ENCODE measurements at places on chromosomes 7 and 10.

GRCh38 chr7:56007891-56008290 lies 43.4 kb downstream of the PSPH start:
- DNase-seq, result no peak

- no peak for DNase-seq
Measured at GRCh38 chr7:130349911-130350782, 5.5 kb downstream of the CPA5 start.

DNA sequence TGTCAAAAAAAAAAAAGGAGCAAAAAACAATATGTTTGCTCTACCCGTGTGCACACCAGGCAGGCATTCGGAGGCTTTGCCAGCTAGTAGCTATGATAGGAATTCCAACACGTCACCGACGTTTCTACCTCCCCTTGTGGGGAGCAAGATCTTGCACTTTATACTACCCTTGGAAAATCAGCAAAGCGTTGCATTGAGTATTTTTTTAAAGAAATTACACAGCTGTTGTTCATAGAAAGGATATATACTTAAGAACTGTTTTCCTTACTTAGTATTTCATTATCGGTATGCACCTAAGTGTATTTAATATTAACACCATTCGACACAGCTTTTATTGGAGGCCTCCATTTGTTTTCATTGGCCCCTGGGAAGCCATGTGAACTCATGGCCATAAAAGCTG lies 159.9 kb upstream of the MGMT start:
- no peak for DNase-seq

GRCh38 chr10:6977398-6978186 lies 397.5 kb upstream of the PRKCQ start:
- no peak for DNase-seq

- no peak for DNase-seq
Measured at GRCh38 chr10:122515588-122516231, 44.8 kb upstream of the DMBT1 start.

- peak; percentile 61 for DNase-seq
Measured at GRCh38 chr7:108442039-108442568, 14.1 kb downstream of the NRCAM start.

DNA sequence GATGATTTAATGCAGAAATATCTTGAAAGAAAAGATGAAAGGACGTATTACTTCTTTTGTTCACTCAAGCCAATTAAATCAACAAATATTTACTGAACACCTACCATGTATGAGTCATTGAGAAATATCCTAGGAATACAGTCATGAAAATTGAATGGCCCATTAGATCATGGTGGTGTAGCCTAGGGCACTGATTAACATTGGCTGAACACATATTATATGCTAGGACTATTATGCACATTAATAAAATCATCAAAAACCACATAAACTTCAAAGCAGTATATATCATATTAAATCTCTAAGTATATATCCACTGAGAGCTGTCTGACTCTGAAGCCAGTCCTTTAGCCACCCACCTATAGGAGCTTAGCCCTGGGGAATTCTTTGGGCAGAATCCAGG lies 41.8 kb downstream of the FAM204A start:
- no peak for DNase-seq

DNA sequence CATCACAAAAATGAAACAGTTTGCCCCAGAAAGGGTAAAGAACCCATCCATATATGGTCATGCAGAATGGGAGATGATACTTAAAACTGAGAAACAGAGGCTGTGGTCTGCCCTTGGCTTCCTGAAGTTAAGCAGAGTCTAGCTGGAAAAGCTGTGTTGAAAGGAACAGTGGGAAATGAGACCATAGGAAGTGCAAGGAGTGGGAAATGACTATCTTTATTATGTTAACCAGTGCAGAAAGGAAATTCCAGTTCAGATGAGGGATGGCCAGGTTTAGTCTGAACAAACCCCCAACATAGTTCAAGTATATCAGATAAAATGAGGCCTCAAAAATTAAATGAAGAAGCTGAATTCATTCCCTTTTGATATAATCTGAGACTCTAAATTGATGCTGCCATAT lies 112.2 kb upstream of the TARP start:
- no peak for DNase-seq

DNA sequence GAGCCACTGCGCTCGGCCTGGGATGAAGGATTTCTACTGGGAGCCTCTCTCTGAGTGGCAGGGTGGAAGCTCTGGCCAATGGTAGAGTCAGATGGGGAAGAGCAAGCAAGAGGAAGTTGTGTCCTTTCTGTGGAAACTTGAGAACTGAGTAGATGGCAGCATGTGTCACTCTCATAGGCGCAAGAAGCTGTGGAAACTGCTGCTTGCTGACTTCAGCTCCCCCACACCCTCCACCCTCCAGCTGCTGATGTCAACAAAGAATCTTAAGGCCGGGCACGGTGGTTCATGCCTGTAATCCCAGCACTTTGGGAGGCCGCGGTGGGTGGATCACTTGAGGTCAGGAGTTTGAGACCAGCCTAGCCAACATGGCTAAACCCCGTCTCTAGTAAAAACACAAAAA lies 39.8 kb upstream of the SRGN start:
- DNase-seq, result no peak

DNA sequence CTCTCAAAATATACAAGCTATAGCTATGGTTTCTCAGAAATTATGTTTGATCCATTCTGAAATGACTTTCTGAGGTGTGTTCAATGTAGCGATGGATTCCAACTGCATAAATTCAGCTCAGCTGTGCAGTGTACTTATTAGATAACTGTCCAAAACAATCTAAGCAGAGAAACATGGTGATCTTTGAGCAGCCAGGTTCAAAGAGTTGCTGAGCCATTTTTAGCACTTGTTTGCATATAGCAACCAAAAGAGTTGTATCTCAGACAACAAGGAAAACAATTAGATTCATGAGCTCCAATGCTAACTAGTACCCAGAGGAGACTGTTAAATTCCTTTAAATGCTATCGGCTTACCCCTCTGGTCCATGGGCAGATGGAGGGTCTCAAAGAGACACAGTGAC lies 15.9 kb upstream of the KCNIP2 start:
- DNase-seq, result no peak

DNA sequence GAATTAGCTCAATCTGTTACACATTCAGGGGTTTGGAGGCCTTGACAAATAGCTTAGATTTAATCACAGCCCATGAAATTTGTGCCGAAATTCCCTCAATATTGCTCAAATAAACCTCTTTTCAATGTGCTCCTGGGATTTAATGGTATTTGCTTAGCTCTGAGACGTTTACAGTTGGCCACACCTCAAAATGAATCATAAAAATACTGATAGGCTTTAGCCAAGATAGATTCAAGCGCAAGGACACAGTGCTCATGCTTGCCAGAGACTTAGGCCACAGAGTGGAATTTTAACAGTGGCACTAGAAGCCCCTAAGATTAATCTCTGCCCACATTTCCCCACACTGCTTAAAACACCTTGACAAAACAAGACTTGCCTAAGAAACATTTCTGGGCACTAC lies 2.3 kb upstream of the SEMA3C start:
- DNase-seq, result no peak

DNA sequence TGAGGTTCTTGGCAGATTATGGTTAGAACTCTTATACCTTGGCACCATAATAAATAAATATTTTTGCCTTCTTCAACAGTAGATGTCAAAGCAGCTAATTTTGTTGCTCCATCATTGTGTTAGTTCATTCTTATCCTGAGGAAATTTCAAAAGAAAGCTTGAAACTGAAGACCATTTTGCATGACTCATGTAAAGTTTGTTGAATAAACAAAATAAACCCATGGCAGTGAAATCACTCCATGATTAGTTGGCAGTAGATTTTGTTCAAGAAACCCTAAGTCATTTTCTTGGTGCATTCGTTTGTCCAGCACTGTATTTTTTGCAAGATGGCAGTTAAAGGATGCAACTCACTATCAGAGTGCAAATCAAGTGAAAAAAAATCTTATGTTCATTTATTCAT lies 91.6 kb downstream of the HECW1 start:
- no peak for DNase-seq

GRCh38 chr7:29224726-29225125 lies 30.2 kb downstream of the CHN2 start:
- no peak for DNase-seq

DNA sequence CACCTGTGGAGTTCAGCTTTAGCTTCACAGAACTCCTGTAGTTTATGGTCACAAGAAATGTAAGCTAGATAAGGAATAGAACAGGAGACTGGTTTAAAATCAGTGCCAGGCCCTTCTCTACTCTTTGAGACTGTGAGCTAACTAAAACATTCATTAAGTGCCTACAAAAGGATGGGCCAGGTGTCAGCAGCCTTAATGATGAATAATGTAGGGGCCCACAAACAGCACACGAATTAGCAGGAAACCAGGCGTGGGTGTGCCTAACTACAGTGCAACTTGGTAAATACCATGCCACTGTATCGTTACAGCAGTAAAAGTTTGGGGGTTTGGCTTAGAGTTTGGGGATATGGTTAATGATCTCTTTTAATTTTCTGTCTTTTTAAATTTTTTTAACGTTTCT lies 6.1 kb upstream of the ABLIM1 start:
- no peak for DNase-seq

GRCh38 chr7:95297041-95297440 lies 27.3 kb downstream of the PON1 start:
- DNase-seq, result no peak

GRCh38 chr10:125001313-125002046 lies 59.6 kb downstream of the ZRANB1 start:
- no peak for DNase-seq

GRCh38 chr7:111749625-111750024 lies 187.3 kb upstream of the IMMP2L start:
- DNase-seq, result no peak

GRCh38 chr10:73848821-73849489 lies 25.4 kb downstream of the CAMK2G start:
- DNase-seq, result peak; percentile 42

DNA sequence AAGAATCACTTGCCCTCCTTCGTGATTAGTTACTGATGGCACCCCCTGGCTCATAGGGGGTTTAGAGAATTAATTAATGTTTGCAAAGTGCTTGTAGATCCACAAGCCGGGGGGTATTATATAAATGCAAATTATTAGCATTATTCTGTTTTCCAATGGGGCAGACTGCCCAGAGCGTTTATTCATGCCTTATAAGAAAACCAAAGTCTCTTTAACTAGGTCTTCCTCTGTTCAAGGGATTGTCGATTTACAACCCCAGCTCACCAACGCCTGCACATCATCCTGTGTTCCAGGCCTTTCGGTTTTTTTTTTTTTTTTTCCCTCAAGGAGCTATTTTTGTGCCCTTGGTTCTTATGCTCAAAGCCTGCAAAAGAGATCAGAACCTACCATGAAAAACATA lies 630.7 kb downstream of the PARD3 start:
- DNase-seq, result no peak

GRCh38 chr7:159000859-159001435 lies 143.7 kb downstream of the VIPR2 start:
- DNase-seq, result no peak

DNA sequence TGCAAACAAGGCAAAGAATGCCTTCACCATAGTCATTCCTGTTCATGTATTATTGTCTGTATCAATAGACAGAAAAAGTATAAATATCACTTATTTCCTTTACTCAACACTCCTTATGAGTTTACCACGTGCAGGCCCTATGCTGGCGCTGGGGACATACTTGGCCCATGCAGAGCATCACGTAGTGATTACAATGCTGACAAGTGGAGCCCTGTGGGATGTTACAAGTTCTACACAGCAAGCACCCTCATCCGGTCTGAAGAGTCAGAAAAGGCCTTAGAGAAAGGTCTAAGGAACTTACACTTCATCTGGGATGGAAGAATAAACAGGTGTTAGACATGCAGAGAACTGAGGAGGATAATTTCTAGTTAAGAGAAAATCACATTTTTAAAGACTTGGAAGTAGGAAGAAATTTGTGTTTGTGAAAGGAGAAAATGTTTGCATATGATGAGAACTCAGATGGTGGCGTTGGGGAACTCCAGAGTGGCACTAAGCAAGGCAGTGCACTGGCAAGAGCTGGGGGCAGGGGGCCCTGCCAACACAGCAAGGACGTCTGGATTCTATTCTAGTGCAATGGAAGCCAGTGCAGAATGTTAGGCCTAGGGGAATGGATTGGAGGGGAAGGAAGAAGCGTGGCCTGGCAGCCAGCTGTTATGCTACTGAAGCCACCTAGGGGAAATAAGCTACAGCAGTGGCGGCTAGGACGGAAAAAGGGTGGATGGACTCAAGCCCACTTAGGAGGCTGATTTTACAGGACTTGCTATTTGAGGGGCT lies 116.2 kb downstream of the ELMO1 start:
- no peak for DNase-seq

- no peak for DNase-seq
Measured at GRCh38 chr10:43942096-43942850, 293.6 kb upstream of the ZNF32 start.

DNA sequence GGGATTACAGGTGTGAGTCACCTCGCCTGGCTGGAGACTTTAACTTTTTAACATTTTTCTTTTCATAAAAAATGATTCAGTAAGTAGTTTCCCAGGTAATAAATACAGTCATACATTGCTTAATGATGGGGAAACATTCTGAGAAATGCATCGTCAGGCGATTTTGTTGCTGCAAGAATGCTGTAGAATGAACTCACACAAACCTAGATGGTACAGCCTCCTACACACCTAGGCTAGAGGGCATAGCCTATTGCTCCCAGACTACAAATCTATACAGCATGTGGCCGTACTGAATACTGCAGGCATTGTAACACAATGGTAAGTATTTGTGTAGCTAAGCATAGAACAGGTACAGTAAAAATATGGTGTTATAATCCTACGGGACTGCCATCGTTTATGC lies 108.5 kb upstream of the SFMBT2 start:
- DNase-seq, result no peak

DNA sequence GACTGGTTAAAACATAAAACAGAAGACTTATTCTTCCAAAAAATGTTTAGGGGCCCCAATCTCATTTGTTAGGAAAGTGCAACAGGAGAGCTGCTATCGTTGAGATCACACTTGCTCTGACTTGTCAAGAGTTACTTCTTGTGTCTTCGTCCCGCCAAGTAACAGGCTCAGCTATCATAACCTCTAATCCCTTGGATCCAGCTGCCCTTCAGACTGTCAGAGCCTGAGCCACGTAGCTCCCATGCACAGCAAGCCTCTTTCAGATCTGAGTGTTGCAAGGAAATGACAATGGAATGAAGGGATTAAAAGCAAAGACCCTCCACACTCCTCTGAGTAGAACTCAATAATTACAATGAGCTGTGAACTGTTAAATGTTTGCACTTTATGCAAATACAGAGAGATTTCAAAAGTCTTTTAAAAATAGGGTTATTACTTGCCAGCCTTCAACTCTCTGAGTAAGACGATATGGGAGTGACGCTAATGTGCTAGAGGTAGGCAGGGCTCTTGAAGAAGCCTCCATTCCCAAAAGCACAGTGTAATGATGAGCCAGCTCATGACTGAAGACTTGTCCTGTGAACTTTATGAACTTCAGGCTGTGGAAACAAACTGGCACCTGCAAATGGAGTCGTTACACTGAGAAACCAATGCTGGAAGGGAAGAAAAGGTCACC lies 28.4 kb upstream of the CDK13 start:
- no peak for DNase-seq

GRCh38 chr7:53604201-53604600 lies 568.8 kb downstream of the POM121L12 start:
- DNase-seq, result no peak

- no peak for DNase-seq
Measured at GRCh38 chr10:28561531-28561930, 28.6 kb downstream of the WAC start.

- DNase-seq, result no peak
Measured at GRCh38 chr7:128347647-128348097, 4.0 kb upstream of the RBM28 start.

- DNase-seq, result no peak
Measured at GRCh38 chr10:11424456-11425295, 186.8 kb downstream of the USP6NL start.

All from NCI-H510A (cell line).